Left lung (tissue), 14 donors: ENCODE measurements at places on chromosomes 11 and 22.
A peak's percentile ranks its signal among the peaks of the same experiment; 100 is the strongest.

DNA sequence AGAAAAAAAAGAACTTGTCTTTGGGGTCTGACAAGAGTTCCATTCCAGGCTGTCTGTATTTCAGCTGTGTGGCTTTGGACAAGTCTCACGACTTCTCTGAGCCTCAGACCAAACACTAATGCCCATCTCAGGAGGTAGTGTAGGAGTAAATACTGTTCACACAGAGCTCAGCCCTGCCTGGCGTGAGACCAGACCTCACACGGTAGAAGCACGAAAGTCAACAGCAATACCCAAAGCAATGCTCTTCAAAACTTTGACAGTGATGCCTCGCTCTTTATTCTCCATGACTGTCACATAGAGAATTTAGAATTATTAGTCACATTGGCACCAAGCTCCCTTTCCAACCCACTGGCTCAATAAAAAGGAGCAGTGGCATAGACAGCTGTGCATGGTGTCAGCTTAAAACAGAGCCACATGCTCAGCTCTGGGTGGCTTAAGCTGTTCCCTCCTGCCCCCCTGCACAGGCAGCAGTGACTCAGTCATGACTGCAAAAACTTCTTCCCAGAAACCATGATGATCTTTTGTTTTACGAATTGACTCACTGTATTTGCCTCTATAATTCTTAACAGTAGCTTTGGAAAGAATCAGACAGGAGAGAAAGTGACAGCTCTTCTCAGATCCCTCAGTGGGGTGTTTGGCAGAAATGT, 74.0 kb upstream of the PHF21B start:
- no peak for DNase-seq

DNA sequence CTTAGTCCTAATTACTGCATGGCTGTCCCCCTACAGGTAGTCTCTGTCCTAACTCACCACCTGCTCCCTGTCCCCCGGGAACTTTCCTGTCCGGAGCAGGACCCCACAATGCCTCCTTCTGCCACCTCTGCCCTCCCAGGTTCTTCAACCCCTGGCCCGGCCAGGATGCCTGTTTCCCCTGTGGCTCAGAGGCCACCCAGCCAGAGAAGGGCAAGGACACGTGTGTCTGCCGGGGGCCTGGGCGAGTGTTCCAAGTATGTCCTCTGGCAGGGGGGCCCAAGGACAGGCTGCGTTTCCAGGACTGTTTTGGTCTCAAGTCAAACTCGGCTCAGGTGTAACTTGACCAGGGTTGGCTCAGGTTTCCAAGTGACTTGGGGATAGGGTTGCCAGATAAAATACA, 63.8 kb downstream of the BTG4 start:
- peak; percentile 78 for DNase-seq

GRCh38 chr11:126567419-126567818, 211.9 kb downstream of the ST3GAL4 start:
- DNase-seq: no peak

- DNase-seq: no peak
Measured at GRCh38 chr22:30340911-30341685, 14.4 kb upstream of the TBC1D10A start.

- no peak for DNase-seq
Measured at GRCh38 chr11:76453248-76453647, 8.4 kb downstream of the EMSY start.

DNA sequence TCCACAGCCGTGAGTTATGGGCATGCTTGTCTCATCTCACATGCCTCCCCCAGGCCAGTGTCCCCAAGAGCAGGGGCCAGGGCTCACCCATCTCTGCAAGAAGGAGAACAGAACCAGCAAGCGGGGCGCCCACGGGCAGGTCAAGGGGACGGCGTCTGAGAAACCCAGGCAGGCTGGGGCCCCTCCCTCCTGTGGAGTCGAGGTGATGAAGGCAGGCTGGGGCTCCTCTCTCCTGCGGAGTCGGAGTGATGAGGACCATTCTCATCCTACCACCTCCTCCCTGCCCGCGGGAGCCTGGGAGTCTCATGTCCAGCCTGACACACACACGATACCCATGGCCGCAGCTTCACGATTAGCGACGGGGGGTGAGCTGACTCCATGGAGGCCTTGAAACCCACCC, 141.9 kb downstream of the CTTN start:
- DNase-seq: no peak

DNA sequence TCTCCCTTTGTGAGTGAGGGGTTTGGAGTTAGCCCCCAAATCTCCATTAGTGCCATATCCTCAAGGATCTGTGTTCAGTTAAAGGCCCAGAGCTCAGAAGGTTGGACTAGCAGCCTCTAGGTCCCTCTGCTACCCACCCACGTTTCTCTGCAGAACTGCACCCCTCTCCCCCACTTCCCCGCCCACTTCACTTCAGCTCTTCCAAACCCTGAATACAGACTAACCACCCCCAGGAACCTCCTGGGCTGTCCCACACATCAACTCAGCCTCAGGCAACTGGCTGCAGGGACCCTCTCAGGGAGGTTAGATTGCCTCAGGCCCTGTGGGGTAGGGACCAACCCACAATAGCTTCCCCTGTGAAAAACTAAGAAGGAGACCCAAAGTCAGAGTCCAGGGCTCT, 840 bp downstream of the VPREB3 start:
- DNase-seq: no peak
